ENCODE measurements at places on chromosomes 7 and 10.

DNA sequence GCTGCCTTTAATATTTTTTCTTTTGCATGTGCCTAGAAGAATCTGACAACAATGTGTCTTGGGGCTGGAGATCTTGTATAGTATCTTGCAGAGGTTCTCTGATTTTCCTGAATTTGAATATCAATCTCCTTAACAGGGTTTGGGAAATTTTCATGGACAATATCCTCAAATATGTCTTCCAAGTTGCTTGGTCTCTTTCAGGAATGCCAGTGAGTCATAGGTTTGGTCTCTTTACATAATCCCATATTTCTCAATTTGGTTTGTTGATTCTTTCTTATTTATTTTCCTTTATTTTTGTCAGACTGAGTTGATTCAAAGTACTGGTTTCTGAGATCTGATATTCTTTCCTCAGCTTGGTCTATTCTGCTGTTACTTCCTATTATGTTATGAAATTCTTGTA lies 208.7 kb upstream of the GLI3 start:
- DNase-seq, result no peak

DNA sequence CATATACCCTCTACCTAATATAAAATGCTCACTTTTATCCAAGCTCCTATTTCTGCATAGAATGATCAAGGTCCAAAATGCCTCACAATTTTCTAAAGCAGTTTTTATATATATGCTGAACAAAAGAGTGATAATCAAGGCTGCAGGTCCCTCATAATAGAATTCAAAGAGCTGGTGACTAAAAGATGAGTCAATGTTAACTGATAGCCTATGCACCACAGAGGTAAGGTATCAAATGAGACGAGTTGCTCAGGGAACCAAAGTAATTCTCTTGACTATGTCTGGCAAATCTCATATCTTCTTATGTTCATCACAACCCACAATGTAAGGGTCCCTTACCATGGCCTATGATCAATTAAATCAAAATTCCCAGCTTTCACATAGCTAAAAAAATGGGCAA lies 15.2 kb downstream of the PDZD8 start:
- no peak for DNase-seq

- DNase-seq, result no peak
Measured at GRCh38 chr10:109912335-109913281, 10.7 kb downstream of the XPNPEP1 start.

- DNase-seq, result no peak
Measured at GRCh38 chr7:108138911-108139310, 8.8 kb upstream of the LAMB4 start.

GRCh38 chr10:30463944-30464451 lies 30.0 kb downstream of the MAP3K8 start:
- DNase-seq, result no peak

- DNase-seq, result no peak
Measured at GRCh38 chr7:9719303-9719702, 1254.4 kb upstream of the PHF14 start.
